Stimulated activated CD8-positive, alpha-beta memory T cell treated with anti-CD3 and anti-CD28 coated beads, Interleukin-7, amount 100 ng/mL, for 1 hour (primary cell): ENCODE measurements at places on chromosomes 4 and X.

DNA sequence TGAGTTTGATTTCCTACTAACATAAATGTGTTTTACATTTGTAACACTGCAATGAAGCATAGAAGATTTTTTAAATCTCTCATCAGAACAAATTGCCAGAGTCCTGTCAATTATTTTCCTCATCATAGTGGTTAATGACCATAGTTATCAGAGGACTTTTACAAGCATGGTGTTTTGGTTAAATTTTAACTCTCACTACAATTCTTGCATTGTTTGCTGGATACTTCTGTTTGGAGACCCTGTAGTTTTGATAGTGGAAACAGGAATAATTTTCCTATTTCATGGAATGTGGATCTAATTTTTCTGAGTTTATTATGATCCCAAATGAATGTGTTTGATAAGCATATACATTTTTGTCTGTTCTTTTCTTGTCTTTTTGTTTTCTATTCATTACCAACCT lies 16.8 kb downstream of the NIPAL1 start:
- no peak for DNase-seq

- DNase-seq: no peak
These were observed 199.0 kb downstream of the BANK1 start for GRCh38 chr4:101989551-101989950.

DNA sequence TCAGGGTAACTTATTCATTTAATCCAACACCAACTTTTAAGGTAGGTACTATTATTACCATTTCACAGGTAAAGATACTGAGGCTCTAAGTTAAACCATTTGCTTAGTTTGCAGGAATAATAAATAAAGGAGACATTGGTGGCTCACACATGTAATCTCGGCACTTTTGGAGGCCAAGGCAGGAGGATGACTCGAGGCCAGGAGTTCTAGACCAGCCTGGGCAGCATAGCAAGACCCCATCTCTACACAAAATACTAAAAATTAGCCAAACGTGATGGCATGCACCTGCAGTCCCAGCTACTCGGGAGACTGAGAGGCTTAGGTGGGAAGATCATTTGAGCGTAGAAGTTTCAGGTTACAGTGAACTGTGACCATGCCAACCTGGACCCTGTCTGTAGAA lies 37.7 kb downstream of the SULT1E1 start:
- no peak for DNase-seq

- DNase-seq: no peak
These were observed 10.1 kb downstream of the SH3D19 start for GRCh38 chr4:151315212-151315886.
